Astrocyte (in vitro differentiated cells and primary cell): ENCODE measurements at places on chromosomes 5 and 9. TPM values are rescaled to one million over a fixed set of nuclear protein-coding genes. Genes with fewer than 3 reads are reported as not detected.

Gene AGXT2
- total RNA-seq = not detected in 2 replicates

GRCh38 chr5:122009436-122009835, 47.7 kb downstream of the SRFBP1 start:
- no peaks in the 10 kb centered on the region for H3K27me3 ChIP-seq
- no peak overlapping the region for H3K27ac ChIP-seq
- no peaks in the 10 kb centered on the region for H3K36me3 ChIP-seq
- no peak overlapping the region for H3K4me3 ChIP-seq
- DNase-seq = peak; percentile 2

Gene CAMK4
- total RNA-seq = 3.5 and 3.8 TPM in 2 replicates

DNA sequence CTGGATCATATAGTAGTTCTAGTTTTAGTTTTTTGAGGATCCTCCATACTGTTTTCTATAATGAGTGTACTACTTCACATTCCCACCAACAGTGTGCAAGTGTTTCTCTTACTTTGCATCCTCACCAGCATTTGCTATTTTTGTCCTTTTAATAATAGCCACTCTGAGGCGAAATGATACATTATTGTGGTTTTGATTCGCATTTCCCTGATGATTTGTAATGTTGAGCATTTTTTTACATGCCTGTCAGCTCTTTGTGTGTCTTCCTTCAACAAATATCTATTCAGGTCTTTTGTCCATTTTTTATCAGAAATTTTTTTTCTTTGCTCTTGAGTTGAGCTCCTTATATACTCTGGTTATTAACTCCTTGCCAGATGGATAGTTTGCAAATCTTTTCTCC, 114.0 kb downstream of the ADAMTSL1 start:
- peaks cover 5% of the 10 kb centered on the region for H3K4me1 ChIP-seq
- no peaks in the 10 kb centered on the region for H3K27me3 ChIP-seq
- DNase-seq = peak; percentile 86
- H3K4me3 ChIP-seq = no peak overlapping the region
- no peaks in the 10 kb centered on the region for H3K36me3 ChIP-seq
- H3K27ac ChIP-seq = peak overlapping the region; percentile 65

Gene DNAJC25
- 11.6 and 12.2 TPM in 2 replicates for total RNA-seq

Gene MYMK
- total RNA-seq = not detected in 2 replicates

Gene SPATA31A3
- not detected in 2 replicates for total RNA-seq

DNA sequence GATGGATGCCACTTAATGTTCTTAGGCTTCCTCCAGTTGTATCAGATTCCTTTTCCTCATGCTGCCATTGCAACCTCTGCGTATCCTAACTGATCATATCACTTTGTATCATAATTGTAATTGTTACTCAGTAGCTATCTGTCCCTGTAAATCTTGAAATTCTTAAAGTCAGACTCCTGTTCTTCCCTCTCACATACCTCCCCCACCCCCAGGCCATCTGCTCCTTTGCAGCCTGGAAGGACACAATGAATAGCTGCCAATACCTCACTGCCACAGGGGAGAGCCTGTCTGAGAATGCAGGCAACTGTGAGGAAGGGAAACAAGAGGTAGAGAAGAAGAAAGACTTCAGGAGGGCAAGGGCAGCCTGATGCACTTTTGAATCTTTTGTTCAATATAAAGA, 228.5 kb downstream of the ENC1 start:
- no peaks in the 10 kb centered on the region for H3K4me1 ChIP-seq
- no peak overlapping the region for H3K27ac ChIP-seq
- DNase-seq = no peak
- no peaks in the 10 kb centered on the region for H3K36me3 ChIP-seq
- H3K4me3 ChIP-seq = no peak overlapping the region

GRCh38 chr5:170380361-170380951, 8.7 kb downstream of the KCNMB1 start:
- no peaks in the 10 kb centered on the region for H3K36me3 ChIP-seq
- no peak overlapping the region for H3K27ac ChIP-seq
- H3K4me3 ChIP-seq = no peak overlapping the region

GRCh38 chr5:172821340-172821985, 12.6 kb upstream of the ERGIC1 start:
- H3K36me3 ChIP-seq = no peaks in the 10 kb centered on the region
- H3K4me3 ChIP-seq = no peak overlapping the region
- H3K4me1 ChIP-seq = peaks cover 16% of the 10 kb centered on the region
- no peak for DNase-seq
- H3K27me3 ChIP-seq = no peaks in the 10 kb centered on the region

GRCh38 chr5:134935711-134936602, 31.0 kb downstream of the PCBD2 start:
- no peaks in the 10 kb centered on the region for H3K36me3 ChIP-seq
- no peak overlapping the region for H3K4me3 ChIP-seq
- H3K27ac ChIP-seq = no peak overlapping the region
- H3K27me3 ChIP-seq = no peaks in the 10 kb centered on the region
- no peaks in the 10 kb centered on the region for H3K4me1 ChIP-seq
- DNase-seq = no peak

GRCh38 chr5:118768607-118769175, 219.7 kb downstream of the DTWD2 start:
- DNase-seq = no peak
- no peak overlapping the region for H3K27ac ChIP-seq
- H3K4me3 ChIP-seq = no peak overlapping the region
- H3K4me1 ChIP-seq = no peaks in the 10 kb centered on the region
- no peaks in the 10 kb centered on the region for H3K36me3 ChIP-seq

- DNase-seq = no peak
- no peaks in the 10 kb centered on the region for H3K36me3 ChIP-seq
- no peak overlapping the region for H3K27ac ChIP-seq
- H3K27me3 ChIP-seq = no peaks in the 10 kb centered on the region
- H3K4me1 ChIP-seq = no peaks in the 10 kb centered on the region
- no peak overlapping the region for H3K4me3 ChIP-seq
These were observed 391.7 kb downstream of the MED10 start for GRCh38 chr5:5986492-5987178.

DNA sequence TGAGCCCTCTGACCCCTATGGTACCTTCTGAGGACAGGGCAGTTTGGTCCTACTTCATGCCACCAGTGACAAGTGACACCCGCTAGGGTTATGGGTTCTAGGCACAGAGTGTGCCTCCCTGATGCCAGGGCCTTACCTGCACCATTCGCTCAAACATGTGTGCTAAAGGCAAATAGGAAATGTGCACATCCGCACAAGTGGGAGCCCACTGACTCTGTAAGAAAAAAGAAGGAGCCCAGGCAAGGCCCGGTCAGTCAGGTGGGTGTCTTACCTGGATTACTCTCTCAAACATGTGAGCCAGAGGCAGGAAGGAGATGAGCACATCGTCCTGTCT, 29.1 kb upstream of the MEIKIN start:
- no peaks in the 10 kb centered on the region for H3K4me1 ChIP-seq
- no peak overlapping the region for H3K27ac ChIP-seq
- H3K36me3 ChIP-seq = no peaks in the 10 kb centered on the region
- no peak overlapping the region for H3K4me3 ChIP-seq

- H3K36me3 ChIP-seq = no peaks in the 10 kb centered on the region
- no peak overlapping the region for H3K27ac ChIP-seq
- no peak overlapping the region for H3K4me3 ChIP-seq
- no peak for DNase-seq
These were observed 2.9 kb upstream of the PTGS1 start for GRCh38 chr9:122367774-122368460.

GRCh38 chr9:68473790-68474189, 66.9 kb downstream of the TMEM252 start:
- no peaks in the 10 kb centered on the region for H3K36me3 ChIP-seq
- H3K4me3 ChIP-seq = no peak overlapping the region
- no peak overlapping the region for H3K27ac ChIP-seq
- DNase-seq = no peak
- H3K4me1 ChIP-seq = no peaks in the 10 kb centered on the region
- no peaks in the 10 kb centered on the region for H3K27me3 ChIP-seq

DNA sequence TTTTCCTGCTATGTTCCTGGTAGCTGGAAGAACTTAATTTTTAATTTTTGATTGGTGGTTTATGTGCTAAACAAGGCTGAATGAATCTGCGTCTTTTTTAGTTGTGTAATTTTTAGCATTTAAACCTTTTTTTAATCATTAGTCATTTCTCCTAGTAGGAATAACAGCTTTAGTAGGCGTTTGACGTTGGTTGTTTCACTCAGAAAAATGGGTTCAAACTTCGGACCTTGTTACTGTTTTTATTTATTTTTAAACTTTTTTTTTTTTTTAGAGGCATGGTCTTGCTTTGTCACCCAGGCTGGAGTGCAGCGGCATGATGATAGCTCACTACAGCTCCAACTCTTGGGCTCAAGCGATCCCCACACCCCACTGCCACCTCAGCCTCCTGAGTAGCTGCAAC, 12.9 kb downstream of the SFXN1 start:
- H3K4me3 ChIP-seq = no peak overlapping the region
- peaks cover 6% of the 10 kb centered on the region for H3K4me1 ChIP-seq
- no peak for DNase-seq
- peaks cover 31% of the 10 kb centered on the region for H3K36me3 ChIP-seq
- no peak overlapping the region for H3K27ac ChIP-seq

Gene PDLIM4
- total RNA-seq = 56.6 and 72.4 TPM in 2 replicates

DNA sequence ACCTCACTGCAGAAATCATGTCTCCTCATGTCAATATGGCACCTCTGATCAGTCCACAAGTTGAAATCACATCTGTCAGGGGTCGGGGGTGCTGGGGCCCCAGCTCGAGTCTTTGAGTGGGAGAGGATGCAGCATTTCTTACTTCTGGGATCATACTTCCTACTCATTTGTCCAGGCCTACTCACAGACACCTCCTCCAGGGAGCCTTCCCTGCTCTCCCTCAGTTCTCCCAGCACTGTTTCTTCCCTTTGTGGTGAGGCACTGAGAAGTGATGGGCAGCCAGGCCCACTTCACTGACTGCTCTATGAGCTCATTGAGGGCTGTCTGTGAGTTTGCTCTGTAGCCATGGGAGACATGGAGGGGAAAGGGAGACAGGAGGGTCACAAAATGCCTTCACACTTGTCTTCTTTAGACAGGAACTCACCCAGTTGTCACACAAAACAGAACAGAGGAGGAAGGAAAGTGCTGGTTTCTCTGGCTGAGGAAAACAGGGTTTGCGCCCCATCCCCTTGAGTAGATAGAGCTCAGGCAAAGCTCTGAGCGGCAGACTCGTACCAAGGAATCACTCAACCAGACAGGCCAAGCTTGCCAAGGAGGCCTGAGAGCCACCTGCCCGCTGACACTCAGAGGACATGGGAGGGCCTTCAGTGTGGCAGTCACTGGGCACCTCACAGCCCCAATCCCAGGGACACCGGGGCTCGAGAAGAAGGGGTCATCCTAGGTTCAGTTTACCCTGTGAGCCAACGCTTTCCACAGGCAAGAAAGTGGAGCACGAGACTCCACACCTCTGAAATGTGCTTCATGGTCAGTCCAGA, 152.9 kb downstream of the GABBR2 start:
- DNase-seq = no peak
- no peaks in the 10 kb centered on the region for H3K27me3 ChIP-seq
- no peak overlapping the region for H3K4me3 ChIP-seq
- no peaks in the 10 kb centered on the region for H3K36me3 ChIP-seq
- peaks cover 23% of the 10 kb centered on the region for H3K4me1 ChIP-seq

- DNase-seq = no peak
- H3K27me3 ChIP-seq = peaks cover 4% of the 10 kb centered on the region
- H3K4me1 ChIP-seq = no peaks in the 10 kb centered on the region
- H3K4me3 ChIP-seq = no peak overlapping the region
- H3K27ac ChIP-seq = no peak overlapping the region
These were observed 271.7 kb upstream of the TLE4 start for GRCh38 chr9:79300068-79300467.

DNA sequence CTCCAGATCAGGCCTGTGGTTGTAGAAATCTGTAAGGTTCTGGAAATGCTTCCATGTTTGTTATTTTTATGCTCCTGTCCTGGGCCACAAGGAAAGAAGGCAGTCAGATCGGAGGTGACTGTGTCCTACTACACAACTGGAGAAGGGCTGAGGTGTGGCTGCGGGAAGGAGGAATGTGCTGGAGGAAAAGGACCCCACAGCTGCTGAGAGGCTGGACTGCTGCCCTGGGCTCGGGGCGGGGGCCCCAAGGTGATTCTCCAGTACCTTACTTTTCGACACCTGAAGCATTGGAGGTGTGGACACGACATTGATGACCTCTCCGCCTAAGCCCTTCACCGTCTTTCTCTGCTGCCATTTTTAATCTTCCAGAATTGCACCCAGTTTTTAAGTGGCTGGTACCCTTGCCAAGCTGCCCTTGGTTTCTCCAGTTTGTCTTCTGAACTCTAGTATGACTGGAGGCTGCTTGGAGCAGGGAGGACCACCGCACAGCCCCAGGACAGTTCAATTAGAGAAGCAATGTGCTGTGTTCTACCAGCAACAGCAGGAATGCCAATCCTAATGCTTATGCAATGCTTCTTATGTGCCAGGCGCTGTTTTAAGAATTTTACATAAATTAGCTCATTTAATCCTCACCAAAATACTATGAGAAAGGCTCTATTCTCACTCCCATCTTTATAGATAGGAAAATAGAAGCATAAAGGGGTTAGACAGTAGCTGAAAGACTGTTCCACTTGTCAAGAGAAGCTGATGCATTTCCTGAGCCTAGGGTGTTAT, 13.5 kb upstream of the ANKRD33B start:
- peak overlapping the region; percentile 71 for H3K27ac ChIP-seq
- no peak overlapping the region for H3K4me3 ChIP-seq
- peaks cover 31% of the 10 kb centered on the region for H3K4me1 ChIP-seq

DNA sequence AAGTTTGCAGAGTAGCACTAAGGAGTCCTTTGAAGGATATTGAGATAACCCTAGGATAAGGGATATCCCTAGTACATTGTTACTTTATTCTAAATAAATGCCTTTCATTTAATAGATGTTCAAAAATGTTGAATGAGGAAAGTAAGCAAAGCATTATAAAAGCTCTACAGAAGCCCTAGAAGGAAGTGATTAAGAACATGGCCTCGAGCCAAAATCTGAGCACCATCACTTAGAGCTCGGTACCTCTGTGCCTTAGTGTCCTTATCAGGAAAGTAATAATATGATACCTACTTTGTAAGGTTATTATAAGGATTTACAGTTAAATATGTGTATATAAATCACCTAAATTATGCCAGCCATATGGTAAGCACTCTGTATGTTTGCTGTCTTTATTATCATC, 242.6 kb downstream of the KIAA0825 start:
- peak; percentile 2 for DNase-seq
- no peak overlapping the region for H3K4me3 ChIP-seq
- no peak overlapping the region for H3K27ac ChIP-seq
- H3K27me3 ChIP-seq = no peaks in the 10 kb centered on the region
- H3K36me3 ChIP-seq = no peaks in the 10 kb centered on the region
- no peaks in the 10 kb centered on the region for H3K4me1 ChIP-seq

Gene CTNNAL1
- 25.5 and 35.1 TPM in 2 replicates for total RNA-seq

GRCh38 chr5:158154226-158155005, 295.5 kb upstream of the CLINT1 start:
- H3K4me1 ChIP-seq = peaks cover 12% of the 10 kb centered on the region
- no peaks in the 10 kb centered on the region for H3K36me3 ChIP-seq
- no peak overlapping the region for H3K27ac ChIP-seq
- H3K27me3 ChIP-seq = no peaks in the 10 kb centered on the region
- no peak overlapping the region for H3K4me3 ChIP-seq

DNA sequence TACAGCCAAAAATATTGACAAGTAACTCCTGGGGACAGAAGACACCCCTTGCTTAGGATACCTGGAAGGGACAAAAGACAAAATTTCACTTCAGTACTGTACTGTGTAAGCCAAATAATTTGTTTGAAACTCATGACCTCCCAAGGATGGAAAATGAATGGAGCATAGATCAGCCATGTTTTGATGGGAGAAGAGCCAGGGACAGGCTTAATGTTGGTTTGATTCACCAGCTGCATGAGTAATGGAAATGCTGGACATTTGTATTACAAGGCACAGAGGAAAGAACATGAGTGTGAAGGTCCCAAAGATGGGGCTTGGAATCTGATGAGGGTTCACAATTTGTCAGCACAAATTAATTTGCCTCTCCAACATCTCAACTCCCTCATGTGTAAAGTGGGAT, 122.8 kb downstream of the ENC1 start:
- H3K36me3 ChIP-seq = no peaks in the 10 kb centered on the region
- peaks cover 33% of the 10 kb centered on the region for H3K4me1 ChIP-seq
- no peak overlapping the region for H3K4me3 ChIP-seq
